ENCODE measurements at places on chromosomes 2 and 18.

- no peak for DNase-seq
Observed at GRCh38 chr2:216879727-216880508, 20.1 kb upstream of the TNP1 start.

DNA sequence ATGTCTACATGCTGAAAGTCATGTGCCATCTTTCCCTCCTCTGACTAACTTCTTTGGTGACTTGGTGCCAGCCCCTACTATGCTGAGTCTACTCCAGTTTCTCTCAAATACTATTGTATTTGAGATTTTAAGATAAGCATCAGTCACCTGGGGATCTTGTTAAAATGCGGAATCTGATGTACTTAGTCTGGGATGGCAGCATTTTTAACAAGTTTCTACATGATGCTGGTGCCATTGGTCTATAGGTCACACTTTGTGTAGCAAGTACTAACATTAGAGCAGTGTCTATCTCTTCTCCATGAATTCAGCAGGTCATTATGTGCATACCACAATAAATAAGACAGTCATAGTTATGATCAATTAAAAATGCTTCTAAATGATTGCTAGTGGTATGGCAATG, 106.9 kb downstream of the CERS6 start:
- no peak for DNase-seq

DNA sequence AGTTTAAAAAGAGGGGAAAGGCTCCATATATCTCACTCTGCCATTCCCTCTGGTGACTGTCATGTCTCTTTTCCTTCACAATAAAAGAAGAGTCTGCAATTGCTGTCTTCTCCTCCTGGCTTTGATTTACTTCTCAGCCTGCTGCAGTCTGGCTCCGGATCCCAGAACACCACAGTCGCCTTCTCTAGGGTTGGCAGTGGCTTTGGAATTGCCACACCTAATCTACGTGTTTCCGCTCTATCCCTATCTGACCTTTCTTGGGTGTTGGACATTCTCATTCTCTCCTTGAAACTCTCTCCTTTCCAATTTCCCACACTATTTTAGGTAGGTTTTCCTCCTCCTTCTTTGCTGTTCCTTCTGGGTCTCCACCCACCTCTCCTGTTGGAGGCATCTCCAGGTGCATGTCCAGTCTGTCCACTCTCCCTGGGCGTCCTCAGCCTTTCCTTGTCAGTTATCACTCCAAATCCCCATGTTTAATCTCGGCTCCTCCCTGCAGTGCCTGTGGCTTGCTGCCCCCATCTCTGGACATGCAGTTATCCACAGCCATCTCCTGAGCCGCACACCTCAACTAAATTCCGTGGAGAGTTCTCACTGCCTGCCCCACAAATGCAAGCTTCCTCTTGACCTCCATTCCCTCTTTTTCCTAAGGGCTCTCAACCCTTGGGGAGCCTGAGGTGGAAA, 112.8 kb downstream of the KCTD1 start:
- no peak for DNase-seq

- no peak for DNase-seq
Observed at GRCh38 chr2:9909106-9909505, 42.4 kb upstream of the GRHL1 start.

DNA sequence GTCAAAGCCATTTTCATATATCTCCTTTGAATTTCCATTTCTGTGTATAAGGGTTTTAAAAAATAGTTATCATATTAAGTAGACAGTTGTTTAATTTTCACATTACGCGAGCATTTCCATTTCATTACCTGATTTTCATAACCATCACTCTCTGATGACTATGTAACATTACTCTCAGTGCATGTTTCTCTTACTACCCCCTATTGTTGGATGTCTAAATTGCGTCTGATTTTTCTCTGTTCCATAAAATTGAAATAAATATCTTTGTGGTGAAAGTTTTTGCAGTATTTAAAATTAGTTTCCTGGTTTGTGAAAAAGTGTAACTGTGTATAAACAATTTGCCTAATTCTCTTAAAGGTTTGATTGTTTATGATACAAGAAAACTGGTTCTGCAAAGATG, 123.8 kb downstream of the MYO1B start:
- DNase-seq: no peak

All from activated CD4-positive, alpha-beta T cell treated with anti-CD3 and anti-CD28 coated beads for 1 hour (primary cell).